Bronchus fibroblast of lung (primary cell): ENCODE measurements at places on chromosomes 5 and 9. TPM values are rescaled to one million over a fixed set of nuclear protein-coding genes. Genes with fewer than 3 reads are reported as not detected.

LCN1 gene
- total RNA-seq: not detected in 2 replicates

SPINK7 gene
- total RNA-seq: not detected in 2 replicates

CFAP157 gene
- total RNA-seq: not detected in 2 replicates

WDR38 gene
- not detected in 2 replicates for total RNA-seq

PCDHGB4 gene
- 4.0 and 4.4 TPM in 2 replicates for total RNA-seq

INSL4 gene
- not detected in 2 replicates for total RNA-seq

TRIM36 gene
- 0.67 and 1.5 TPM in 2 replicates for total RNA-seq

ZNF883 gene
- total RNA-seq: 0.74 and 1.7 TPM in 2 replicates

DRD1 gene
- total RNA-seq: not detected in 2 replicates

SPATA31E1 gene
- not detected in 2 replicates for total RNA-seq
